ENCODE measurements at places on chromosomes 7 and 10.

DNA sequence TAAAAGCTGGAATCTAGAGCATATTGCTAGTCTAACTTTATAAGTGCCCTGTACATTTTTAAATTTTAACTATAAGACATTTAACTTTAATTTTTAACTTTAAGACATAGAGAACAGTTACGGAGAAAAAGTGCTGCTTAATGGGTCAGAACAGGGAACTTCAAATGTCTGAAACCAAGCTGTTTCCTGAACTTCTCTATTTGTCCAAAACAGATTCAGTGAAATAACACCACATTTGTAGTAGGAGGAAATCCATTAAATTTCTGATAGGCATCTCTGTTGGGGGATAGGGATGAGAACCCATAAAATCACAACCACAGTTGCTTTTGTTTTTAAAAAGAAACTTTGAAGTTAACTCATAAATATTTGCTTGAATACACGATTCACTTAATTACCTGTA is 170.8 kb upstream of the ANK3 start:
- no peak for DNase-seq

- no peak for DNase-seq
Measured at GRCh38 chr7:31419505-31420055, 79.1 kb upstream of the NEUROD6 start.

DNA sequence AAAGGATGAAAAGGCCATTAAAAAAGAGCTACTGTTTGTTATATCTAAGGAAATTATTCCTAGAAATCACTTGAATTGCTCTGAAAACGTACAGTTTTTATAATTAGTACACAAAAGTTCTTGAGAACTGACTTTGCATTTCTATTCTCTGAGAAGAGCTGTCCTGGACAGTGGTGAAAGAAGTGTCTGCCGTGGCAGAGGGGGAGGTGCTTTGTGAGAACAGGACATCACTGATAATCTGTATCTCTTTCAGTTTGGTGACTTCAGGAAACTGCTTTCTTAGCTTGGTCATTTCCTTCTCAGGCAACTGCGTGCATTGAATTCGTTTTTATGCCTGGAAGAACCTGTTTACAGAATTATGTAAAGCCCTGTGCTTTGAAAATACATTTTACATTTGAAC is 52.1 kb downstream of the POLL start:
- no peak for DNase-seq

DNA sequence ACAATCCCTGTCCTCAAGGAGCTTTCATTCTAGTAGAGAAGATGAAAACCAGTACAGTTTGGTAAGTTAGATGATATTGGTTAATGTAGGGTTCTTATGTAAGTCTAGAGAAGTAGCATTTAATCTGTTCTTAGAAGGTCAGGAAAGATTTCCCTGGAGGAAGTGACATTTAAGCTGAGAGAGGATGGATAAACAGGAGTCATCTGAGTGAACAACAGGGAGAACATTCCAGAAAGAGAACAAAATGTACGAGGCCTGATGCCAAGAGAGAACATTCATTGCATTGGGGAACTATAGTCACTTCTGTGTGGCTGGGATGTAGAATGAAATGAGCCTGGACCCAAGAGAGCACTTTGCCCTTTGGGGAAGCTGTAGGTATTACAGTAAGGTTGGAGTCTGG is 88.0 kb downstream of the CFTR start:
- DNase-seq: no peak

DNA sequence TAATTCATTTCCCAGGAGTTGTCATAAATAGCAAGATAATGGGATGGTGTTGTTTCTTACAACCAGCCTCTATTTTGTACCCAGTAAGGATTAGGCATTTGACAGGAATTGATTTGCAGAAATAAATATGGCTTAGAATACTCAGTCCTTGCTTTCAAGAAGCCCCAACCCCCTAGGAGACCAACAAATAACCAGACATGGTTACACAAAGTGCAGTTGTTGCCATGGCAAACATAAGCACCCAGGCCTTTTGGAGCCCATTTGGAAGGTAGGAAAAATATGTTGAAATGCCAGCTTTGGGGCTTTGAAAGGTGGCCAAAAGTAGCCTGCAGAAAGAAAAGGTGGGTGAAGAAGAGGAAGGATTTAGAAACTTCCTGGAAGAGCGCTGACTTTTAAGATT is 397.5 kb downstream of the CDC14C start:
- DNase-seq: no peak

GRCh38 chr10:78867555-78867939 is 201.2 kb upstream of the ZMIZ1 start:
- no peak for DNase-seq

GRCh38 chr7:129943352-129943751 is 9.4 kb downstream of the UBE2H start:
- no peak for DNase-seq

DNA sequence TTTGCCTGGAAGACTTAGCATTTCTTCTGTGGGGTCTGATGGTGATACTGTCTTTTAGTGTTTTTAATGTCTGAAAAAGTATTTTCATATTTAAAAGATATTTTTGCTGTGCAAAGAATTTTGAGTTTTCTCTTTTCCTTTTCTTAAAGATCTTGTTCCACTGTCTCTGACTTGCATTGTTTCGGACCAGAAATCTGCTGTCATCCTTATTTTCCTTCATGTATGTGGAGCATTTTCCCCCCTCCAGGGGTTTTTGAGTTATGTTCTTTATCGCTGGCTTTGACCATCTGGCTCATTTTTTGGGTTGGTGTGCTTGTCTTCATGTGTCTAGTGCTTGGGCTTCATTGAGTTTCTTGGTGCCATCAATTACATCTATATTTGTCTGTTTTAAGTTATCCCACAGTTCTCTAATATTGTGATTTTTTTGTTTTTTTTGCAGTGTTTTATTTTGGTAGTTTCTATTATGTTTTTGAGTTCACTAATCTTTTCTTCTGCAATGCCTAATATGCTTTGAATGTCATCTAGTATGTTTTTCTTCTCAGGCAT is 119.9 kb downstream of the MGMT start:
- DNase-seq: no peak

- DNase-seq: no peak
Measured at GRCh38 chr7:34337163-34337562, 320.9 kb upstream of the NPSR1 start.

DNA sequence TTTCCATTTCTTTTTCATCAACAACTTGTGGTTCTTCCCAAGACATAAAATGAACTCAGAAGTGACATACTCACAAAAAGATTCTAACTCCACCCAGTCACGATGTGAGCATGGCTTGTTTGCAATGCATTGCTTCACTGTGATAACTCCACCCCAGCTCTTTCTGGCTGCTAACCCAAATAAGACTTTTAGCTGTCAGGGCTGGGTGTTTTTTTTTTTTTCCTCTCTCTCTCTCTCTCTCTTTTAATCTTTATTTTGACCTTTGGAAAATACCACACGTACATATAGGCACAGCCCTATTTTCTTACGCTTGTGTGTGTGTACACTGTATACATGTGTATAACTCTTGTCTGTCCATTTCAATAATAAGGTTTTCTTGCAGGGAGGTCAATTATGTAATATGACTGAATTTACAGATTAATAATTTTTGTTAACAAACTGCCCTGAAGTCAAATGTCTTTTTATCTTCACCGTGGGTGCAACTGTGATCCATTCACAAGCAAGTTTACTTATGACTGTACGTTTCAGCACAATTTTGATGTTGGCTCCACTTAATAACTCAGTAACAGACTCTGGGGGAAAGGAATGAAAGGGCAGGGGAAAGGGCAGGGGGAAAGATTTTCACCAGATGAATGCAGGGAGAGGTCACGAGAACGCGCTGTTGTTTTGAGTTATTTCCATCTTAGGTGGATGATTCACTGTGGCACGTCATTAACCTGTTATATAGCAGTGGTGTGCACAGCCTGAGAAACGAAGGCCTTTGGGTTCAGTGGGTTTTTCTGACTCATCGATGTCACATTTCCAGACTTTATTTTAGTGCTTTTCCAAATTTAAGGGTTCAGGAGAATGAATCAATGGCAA is 49.1 kb downstream of the APBB1IP start:
- no peak for DNase-seq

DNA sequence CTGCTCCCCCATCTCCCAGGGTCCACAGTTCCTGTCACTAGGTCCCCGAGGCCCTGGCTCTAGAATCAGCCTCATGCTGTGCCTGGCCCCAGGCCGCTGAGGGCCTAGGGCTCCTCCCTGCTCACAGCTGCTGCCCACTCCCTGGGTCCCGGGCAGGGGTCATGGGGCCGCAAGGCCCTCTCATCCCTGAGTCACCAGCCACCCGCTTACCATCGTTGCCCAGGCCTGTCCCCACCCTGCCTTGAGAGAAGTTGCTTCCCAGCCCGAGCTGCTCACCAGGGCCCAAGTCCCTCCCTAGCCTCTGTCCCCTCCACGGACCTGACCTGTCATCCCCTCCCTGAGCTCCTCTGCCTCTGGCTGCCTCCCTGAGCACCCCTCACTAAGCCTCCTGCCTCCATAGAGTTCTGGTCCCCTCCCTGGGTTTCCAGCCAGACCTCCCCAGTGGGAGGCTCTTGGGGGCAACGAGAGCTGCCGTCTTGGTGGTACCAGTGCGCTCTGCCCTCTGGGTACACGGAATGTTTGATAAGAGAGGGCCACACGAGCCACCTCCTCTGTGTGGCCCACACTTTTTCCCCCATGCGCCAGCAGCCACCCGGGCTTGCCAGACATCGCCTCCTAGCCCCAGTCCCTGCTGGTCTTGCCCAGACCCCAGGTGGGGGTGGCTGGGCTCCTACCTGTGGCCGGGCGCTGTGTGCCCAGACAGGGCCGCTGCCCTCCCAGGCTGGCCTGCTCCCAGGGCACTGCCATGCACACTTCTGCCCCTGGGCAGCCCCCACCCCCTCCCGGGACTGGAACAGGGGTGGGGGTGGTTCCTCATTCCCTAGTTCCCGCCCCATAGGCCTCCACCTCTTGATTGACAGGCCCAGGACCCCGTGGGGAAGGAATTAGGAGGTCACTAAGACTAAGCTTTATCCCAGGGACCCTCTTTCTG is 21.3 kb downstream of the MLXIPL start:
- DNase-seq: no peak

- no peak for DNase-seq
Measured at GRCh38 chr7:84677117-84677732, 482.6 kb upstream of the SEMA3A start.

DNA sequence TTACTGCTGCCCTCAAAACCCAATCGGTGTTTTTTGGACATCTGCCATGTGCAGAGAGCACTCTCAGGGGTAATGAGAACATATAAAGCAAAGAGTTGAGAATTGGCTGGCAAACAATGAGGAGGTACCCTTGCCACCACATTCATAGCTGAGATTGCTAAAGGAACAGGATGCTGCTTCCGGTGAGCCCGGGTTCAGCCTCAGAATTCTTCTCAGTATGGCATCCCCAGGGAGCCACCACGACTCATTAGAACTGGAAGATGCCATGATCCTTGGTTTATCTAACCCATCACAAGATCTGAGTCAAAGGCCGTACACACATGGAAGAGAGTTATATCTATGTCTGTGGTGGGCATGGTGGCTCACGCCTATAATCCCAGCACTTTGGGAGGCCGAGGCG is 174.4 kb downstream of the ARID5B start:
- peak; percentile 13 for DNase-seq

GRCh38 chr10:6537770-6538169 is 42.3 kb downstream of the PRKCQ start:
- no peak for DNase-seq

- no peak for DNase-seq
Measured at GRCh38 chr10:22713853-22714478, 412 bp downstream of the PIP4K2A start.

- no peak for DNase-seq
Measured at GRCh38 chr7:24763303-24763901, 6.1 kb upstream of the GSDME start.

- DNase-seq: no peak
Measured at GRCh38 chr7:139626817-139627216, 103.3 kb downstream of the CLEC2L start.

GRCh38 chr7:114930107-114930661 is 8.3 kb downstream of the MDFIC start:
- no peak for DNase-seq

DNA sequence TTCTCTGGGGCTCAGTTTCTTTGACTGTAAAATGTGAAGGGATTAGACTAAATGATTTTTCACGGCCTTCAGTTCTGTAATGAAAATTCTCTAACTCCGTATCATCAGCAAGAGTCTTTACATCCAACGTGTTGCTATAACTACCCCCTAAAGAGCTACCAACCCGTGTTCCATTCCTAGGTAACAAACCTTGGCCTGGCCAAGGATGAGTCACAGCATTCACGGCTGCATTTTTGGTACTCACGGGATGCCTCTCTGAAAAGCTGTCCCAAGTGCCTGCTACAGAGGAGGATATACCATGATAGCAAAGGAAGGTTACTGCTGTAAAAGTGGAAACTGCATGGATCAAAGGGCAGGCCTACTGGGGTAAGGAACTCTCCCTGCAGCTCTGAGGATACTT is 5.9 kb downstream of the LRRC4 start:
- no peak for DNase-seq

GRCh38 chr7:15601175-15601574 is 39.4 kb upstream of the AGMO start:
- DNase-seq: no peak

- DNase-seq: no peak
Measured at GRCh38 chr7:74449809-74450397, 3.8 kb upstream of the GTF2IRD1 start.

DNA sequence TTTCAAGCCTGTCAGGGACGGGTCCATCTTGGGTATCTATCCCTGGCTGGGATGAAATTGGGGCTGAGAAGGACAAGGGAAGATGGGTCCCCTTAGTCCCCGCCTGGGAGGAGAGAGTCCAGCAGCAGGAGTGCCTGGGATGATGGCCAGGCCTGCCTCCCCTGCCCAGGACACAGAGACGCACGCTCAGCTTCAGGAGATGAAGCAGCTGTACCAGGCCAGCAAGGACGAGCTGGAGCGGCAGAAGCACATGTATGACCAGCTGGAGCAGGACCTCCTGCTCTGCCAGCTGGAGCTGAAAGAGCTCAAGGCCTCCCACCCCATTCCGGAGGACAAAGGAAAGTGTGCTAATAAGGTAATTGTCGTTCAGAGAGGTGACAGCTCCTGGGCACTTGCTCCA is 15.4 kb downstream of the CCDC136 start:
- no peak for DNase-seq

DNA sequence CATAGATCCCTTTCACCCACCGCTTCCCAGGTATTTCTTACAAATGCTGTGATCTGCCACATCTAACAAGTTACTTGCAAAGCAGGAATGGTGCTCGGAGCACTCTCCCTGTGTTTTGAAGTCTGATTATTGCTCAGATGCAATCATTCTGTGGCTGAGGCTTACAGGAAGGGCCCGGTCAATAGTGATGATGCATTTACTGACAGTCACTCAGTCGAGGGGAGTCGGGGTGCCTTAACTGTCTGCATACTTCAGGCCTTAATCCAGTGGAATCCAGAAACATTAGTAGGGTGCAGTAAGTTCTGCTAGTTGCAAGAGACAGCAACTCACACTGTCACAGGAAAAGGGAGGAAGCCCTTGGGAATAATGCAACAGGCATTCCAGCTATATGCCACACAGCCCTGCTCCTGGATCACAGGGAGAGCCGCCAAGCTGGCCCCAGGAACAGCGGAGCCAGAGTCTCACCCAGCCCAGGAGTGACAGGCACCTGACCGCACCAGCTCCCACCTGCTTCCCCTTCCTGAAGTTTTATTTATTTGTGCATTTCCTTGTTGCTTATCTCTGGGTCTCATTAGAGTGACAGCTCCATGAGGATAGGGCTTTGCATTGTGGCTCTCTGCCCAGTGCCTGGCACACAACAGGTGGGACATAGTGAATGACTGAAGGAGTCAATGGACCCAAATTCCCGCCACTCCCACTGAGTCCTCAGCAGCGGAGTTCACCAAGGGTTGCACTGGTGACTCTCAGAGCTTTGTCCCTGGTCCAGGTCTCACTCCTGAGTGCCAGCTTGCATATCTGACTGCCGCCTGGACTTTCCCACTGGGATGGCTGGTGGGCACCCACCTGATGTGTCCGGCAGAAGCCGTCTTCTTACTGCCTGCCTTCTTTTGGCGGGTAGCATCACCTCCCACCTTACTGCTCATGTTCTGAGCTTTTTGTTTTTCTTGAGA is 212.5 kb upstream of the SH2B2 start:
- DNase-seq: no peak

All from NCI-H748 treated with DMSO at 0.1 percent for 48 hours (cell line).